Tibial artery (tissue), 4 donors: ENCODE measurements at places on chromosomes 12 and 14.

GRCh38 chr12:57889500-57889989 lies 43.0 kb upstream of the CTDSP2 start:
- peak; percentile 86 for DNase-seq
- peaks cover 9% of the 10 kb centered on the region for H3K4me1 ChIP-seq
- no peaks in the 10 kb centered on the region for H3K27me3 ChIP-seq
- H3K27ac ChIP-seq: peak overlapping the region; percentile 96
- no peaks in the 10 kb centered on the region for H3K36me3 ChIP-seq

GRCh38 chr12:40996091-40996490 lies 192.0 kb upstream of the PDZRN4 start:
- H3K27ac ChIP-seq: no peak overlapping the region
- no peak for DNase-seq
- H3K36me3 ChIP-seq: no peaks in the 10 kb centered on the region
- no peak overlapping the region for H3K4me3 ChIP-seq

- H3K27me3 ChIP-seq: no peaks in the 10 kb centered on the region
- H3K4me3 ChIP-seq: no peak overlapping the region
- H3K27ac ChIP-seq: peak overlapping the region; percentile 68
- peak; percentile 89 for DNase-seq
- no peaks in the 10 kb centered on the region for H3K36me3 ChIP-seq
Observed at GRCh38 chr12:104604070-104604994, 147.6 kb downstream of the CHST11 start.

DNA sequence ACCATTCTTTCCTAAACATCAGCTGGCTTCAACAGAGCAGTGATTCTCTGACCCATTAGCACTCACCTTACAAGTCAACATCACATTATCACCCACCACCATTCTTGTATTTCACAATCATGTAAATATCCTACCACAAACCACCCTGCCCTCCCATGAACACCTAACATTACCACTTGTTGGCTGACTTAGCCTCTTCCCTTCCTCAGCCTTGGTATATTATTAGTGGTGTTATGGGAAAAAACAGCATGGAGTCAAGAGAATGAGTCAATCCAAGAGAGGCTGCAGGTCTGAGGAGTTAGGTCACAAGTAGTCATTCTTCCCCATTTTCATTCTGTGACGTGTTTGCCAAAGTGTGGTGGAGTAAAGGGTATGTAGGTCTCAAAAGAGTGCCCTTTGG lies 22.3 kb upstream of the MGP start:
- DNase-seq: no peak
- no peaks in the 10 kb centered on the region for H3K36me3 ChIP-seq
- H3K27ac ChIP-seq: no peak overlapping the region
- H3K4me1 ChIP-seq: peaks cover 37% of the 10 kb centered on the region

GRCh38 chr12:56267443-56268071 lies 815 bp downstream of the COQ10A start:
- H3K4me1 ChIP-seq: peaks cover 15% of the 10 kb centered on the region
- DNase-seq: no peak
- peaks cover 3% of the 10 kb centered on the region for H3K36me3 ChIP-seq
- H3K27me3 ChIP-seq: no peaks in the 10 kb centered on the region
- H3K27ac ChIP-seq: peak overlapping the region; percentile 83
- peak overlapping the region; percentile 59 for H3K4me3 ChIP-seq

GRCh38 chr12:7061596-7061995 lies 1.1 kb downstream of the C1S start:
- H3K4me3 ChIP-seq: peak overlapping the region; percentile 52
- no peak for DNase-seq
- peaks cover 17% of the 10 kb centered on the region for H3K4me1 ChIP-seq
- no peaks in the 10 kb centered on the region for H3K27me3 ChIP-seq
- peak overlapping the region; percentile 77 for H3K27ac ChIP-seq
